ENCODE measurements at places on chromosomes 2 and 18.

GRCh38 chr2:195534971-195535370, 122.1 kb upstream of the SLC39A10 start:
- no peaks in the 10 kb centered on the region for H3K27me3 ChIP-seq
- H3K4me1 ChIP-seq = no peaks in the 10 kb centered on the region
- H3K36me3 ChIP-seq = no peaks in the 10 kb centered on the region
- ATAC-seq = no peak
- H3K4me3 ChIP-seq = no peak overlapping the region

GRCh38 chr18:71899707-71900472, 644.3 kb downstream of the CBLN2 start:
- H3K27me3 ChIP-seq = no peaks in the 10 kb centered on the region
- no peaks in the 10 kb centered on the region for H3K36me3 ChIP-seq
- ATAC-seq = no peak

DNA sequence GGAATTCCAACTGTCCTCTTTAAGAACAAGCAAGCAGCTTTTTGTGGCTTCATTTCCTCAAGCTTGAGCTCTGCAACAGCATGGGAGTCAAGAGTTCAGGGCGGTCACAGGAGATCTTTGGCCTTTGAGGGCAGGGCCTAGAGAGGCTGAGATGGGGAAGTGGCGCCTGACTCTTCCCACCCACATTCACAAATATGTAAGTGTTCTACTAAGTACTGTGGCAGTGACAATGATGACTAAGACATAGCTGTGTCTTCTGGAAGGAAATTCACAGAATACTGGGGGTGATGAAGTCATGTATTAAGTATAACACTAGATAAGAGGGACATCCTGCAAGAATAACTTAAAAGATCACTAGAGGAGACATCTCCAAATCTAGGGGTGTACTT, 15.0 kb downstream of the RND3 start:
- ATAC-seq = peak; percentile 76
- peak overlapping the region; percentile 38 for H3K27ac ChIP-seq
- no peaks in the 10 kb centered on the region for H3K27me3 ChIP-seq

DNA sequence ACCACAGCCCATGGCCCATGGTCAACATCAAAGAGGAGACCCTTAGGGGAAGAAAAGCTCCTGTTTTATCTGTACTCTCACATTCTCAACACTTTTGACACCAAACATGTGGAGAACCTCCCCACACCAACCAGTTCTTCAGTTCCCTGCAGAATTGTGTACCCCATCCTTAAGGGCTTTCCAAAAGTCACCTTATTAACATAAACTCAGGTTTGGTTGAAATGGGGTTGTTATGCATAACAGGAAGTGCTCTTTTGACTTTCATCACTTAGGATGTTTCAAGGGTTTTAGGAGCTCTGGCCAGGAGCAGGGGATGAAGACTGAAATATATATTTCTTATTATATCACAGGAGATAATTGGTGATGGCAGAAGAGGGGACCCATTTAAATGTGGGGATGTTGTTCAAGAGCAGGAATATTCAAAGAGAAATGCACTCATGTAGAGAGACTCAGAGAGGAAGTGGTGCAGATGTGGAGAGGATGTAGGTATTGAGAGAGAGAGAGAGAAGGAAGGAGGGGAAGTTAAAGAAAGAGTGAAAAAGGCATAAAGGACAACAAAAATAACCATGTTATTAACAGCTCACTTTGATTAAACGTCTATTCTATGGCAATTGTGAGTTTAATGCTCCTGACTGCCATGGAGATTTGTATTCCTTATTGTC, 35.2 kb downstream of the SP140L start:
- H3K27me3 ChIP-seq = no peaks in the 10 kb centered on the region
- no peak for ATAC-seq
- no peak overlapping the region for H3K27ac ChIP-seq
- no peaks in the 10 kb centered on the region for H3K36me3 ChIP-seq

DNA sequence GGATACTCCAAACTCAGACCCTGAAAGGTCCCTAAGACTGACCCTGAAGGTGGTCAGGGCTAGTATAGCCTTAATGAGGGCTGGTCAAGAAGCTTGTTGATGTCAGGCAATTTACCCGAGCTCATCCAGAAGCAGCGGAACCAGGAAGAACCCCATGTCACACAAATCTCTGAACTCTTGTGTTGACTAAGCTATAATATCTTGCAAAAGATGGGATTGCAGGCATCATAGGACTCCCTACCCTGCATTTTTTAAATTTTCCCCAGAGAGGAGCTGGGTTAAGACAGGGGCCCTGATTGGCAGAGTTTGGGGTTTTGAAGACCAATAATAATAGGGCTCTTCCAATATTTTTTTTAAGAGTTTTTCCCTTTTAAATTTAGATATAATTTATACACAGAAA, 2.0 kb upstream of the PLEKHB2 start:
- H3K27ac ChIP-seq = no peak overlapping the region
- ATAC-seq = no peak
- peaks cover 19% of the 10 kb centered on the region for H3K4me1 ChIP-seq
- H3K4me3 ChIP-seq = no peak overlapping the region
- H3K27me3 ChIP-seq = no peaks in the 10 kb centered on the region
- H3K36me3 ChIP-seq = no peaks in the 10 kb centered on the region

DNA sequence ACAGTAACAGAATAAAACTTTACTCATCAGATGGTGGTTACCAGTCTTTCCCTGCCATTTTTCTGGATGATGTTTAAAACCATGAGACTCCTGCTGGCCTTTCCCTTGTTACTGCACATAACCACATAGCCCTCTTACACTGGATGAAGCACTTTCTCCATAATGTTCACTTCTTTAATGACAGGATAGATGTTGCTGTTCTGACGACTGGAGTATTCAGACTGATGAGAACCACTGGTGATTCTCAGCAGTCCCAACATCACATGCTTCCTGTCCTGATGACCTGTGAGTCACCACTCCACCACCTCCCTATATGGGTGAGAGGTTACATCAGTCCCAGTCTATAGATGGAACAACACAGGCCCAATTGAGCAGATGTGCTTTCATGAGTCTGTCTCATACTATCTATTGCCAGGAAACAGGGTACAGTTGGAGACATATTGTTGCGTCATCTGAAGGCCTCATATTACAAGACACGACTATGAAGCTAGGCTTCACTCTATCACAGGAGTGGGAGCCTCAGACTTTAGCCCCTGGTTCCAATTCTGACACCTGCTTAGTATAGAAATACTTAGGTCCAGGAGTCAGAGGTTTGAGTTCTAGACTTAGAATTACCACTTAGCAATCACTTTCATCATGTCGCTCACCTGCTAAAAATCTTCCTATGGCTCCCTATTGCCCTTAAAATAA, 145.7 kb upstream of the KLF7 start:
- no peaks in the 10 kb centered on the region for H3K27me3 ChIP-seq
- no peaks in the 10 kb centered on the region for H3K36me3 ChIP-seq
- ATAC-seq = peak; percentile 89

- no peaks in the 10 kb centered on the region for H3K27me3 ChIP-seq
- H3K4me3 ChIP-seq = no peak overlapping the region
- no peaks in the 10 kb centered on the region for H3K36me3 ChIP-seq
- no peaks in the 10 kb centered on the region for H3K4me1 ChIP-seq
- no peak for ATAC-seq
Observed at GRCh38 chr2:151193576-151193975, 68.1 kb downstream of the RBM43 start.

All from gastroesophageal sphincter (tissue), 4 donors.